ENCODE measurements at places on chromosomes 2 and 18.

DNA sequence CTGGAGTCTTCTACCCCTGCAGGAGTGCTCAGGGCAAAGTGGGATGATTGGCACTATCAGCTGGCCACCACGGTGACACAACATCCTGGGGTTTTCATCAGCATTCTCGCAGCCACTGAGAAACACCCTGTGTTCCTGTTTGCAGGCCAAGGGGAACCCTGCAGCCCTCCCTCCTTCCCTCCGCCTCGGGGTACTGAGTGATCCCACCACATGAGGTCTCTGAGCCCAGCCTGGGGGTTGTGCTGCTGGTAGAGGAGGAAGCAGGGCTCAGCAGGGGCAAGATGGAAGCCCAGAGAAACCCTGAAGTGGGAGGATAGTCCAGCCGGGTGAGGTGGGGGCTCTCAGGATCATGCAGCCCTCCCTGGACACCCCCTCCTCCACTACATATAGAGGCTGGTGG lies at the start of gene OXER1:
Gene OXER1 (minus strand): TSS at position 40 of the 400 bp plus-strand sequence. CDS start 73 bp downstream, outside the sequence.
- no peak for DNase-seq

GRCh38 chr2:124286089-124286783 lies 261.1 kb downstream of the CNTNAP5 start:
- DNase-seq = no peak

GRCh38 chr2:118049140-118049815 lies 35.4 kb upstream of the CCDC93 start:
- DNase-seq = no peak

DNA sequence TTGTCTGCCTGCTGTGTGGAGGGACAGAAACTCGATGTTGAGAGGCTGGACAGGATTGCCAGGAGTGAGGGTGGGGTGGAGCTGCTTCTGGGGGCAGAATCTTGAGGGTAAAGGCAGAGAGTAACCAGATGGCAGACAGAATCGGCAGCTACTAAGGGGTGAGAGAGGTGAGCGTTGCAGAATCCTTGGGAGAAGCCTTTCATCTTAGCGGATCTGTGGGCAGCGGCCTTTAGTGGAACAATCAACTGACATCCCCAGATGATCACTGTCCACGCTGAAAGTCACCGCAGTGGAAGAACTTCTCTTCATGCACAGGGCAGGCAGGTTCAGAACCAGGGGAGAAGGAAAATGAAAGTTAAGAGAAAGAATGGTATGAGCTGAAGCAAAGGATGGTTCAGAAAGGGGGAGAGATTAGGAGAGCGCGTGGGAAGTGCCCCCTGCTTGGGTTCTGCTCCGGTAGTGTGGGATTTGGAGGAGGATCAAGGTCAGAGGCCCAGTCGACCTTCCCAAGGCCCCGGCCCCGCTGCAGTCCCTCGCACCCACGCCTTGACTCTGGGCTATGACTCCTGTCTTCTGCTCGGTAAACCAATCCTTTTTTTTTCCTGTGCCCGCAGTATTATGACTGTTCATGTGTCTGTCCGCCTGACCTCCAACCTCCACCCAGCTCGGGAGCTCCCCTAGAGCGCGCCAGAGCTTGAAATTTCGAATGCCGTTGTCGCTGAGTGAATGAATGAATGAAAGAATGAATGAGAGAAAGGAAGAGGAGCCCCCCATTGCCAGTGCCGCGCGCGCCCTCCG lies 584 bp downstream of the BOLA3 start:
- DNase-seq = peak; percentile 40

- no peak for DNase-seq
Measured at GRCh38 chr2:85635011-85635410, 19.0 kb downstream of the USP39 start.

GRCh38 chr2:38512211-38512610 lies 90.5 kb downstream of the HNRNPLL start:
- DNase-seq = no peak

DNA sequence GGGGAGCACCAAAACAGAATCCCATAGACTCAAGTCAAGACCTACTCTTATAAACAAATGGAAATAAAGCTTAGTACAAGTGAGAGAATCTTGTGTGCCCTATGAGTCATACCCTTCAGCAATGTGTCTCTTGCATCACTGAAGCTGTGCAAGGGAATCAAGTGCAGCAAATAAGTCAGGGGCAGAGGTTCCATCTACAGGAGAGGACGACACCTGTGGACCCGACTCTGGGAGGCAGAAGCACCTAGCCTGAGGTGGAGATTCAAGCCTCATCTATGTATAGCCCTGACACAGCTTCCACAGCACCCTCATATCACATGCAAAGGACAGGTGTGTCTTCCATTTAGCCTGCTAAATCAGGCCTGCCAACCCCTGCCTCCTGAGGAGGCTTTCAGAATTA lies 298.2 kb downstream of the CNTNAP5 start:
- DNase-seq = no peak

DNA sequence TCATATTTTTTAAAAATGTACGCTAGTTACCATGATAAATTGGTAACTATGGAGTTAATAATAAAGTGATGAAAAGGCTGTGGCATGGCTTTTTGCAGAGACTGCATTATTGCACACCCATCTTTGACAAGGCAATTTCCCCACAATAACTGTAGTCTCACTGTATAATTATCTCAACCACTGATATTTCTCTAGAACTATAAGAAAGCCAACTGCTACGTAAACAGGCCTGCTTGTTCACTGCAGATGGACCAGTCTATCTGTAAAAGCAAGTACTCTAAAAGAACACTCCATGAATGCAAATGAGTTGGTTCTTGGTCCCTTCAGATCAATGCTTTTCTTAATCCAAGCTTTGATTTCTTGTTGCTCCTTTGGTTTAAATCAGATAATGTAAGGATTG lies 218.7 kb downstream of the RBM43 start:
- no peak for DNase-seq

DNA sequence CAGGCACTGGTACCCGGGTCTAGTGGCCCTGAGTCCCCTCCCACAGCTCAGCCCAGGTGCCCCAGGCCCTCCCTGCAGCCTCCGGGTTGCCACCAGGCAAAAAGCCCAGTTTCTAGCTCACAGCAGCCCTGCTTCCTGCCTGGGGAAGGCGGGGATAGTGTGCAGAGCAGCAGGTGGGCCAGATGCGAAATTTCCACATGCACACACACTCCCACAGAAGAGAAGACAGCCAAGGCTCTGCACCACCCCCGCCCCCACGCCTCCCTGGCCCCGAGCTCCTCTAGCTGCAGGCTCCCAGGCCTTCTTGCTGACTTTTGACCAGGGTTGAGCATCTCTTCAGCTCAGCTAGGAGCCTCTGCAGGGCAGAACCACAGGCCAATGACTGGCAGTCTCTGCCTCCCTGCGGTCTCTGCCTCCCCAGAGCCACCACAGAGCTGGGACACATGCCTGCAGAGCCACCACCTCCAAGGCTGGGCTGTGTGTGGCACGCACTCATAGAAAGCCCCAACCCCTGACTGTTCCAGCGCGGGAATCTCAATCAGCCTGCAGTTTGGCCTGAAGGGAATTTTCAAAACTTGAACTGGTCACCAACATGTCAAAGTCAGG lies 7.2 kb downstream of the SLC66A2 start:
- no peak for DNase-seq

Measured in DMS79 treated with DMSO at 0.1 percent for 48 hours (cell line).